ENCODE measurements at places on chromosomes 2 and 18.

DNA sequence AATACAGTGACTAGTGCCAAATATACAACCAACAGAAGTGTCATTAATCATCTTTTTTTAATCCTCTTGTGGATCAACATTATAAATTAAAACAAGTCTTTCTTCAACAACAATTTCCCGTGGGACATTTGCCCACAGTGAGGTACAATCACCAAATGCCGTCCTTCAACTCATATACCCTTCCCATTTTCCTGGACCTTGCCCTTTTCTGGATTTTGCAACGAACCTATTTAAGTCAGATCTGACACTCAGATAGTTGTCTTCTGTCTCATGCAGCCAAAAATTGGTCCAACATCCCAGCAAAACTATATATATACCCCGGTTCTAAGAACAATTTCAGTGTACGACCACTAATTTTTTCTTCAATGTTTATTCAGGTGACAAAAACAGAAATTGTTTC, 324.0 kb downstream of the DSEL start:
- DNase-seq: no peak

DNA sequence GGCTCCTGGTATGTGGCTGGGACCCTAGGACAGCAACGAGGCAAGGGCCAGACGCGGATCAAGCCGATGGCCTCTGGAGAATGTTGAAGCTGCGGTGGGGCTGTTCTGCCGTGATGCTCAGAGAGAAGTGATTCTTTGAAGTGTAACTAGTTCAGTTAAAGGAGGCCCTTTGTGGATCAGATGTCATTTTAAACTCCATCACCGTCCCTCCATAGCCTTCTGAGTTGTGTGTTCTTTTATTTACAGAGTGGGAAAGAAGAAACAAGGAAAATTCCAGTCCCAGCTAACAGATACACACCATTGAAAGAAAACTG, 403 bp downstream of the PNO1 start:
- DNase-seq: no peak

DNA sequence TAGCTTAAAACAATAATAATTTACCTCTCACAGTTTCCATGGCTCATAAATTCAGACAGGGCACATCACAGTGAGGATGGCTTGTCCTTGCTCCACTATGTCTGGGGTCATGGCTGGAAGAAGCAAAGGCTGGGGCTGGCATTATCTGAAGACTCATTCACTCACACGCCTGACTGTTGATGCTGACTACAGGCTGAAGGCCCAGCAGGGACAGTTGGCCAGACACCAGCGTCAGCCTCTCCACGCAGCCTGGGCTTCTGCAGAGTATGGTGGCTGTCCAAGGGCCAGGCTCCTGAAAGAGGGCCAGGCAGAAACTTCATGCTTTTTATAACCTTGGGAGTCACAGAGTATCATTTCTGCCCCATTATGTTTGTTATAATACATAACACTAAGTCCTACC, 33.4 kb downstream of the YPEL5 start:
- no peak for DNase-seq

DNA sequence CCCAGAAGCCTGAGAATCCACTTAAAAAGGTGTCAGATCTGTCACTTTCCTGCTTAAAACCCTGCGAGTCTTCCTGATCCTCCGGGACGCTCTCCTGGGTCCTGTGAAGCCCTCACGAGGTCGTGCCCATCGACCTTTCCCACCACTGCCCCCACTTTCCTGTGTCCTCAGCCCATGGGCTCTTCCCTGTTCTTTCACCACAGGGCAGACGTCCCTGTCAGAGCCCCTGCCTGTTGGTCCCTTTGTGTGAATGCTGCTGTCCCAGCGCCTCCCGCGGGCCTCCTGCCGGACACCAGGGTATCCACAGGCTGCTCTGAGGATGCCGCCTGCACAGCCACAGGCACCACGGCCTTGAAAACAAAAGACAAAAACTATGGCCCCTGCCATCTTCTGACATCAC, 125.6 kb downstream of the TMEM18 start:
- no peak for DNase-seq

- DNase-seq: peak; percentile 57
Observed at GRCh38 chr2:141348481-141348880, 782.3 kb downstream of the LRP1B start.

DNA sequence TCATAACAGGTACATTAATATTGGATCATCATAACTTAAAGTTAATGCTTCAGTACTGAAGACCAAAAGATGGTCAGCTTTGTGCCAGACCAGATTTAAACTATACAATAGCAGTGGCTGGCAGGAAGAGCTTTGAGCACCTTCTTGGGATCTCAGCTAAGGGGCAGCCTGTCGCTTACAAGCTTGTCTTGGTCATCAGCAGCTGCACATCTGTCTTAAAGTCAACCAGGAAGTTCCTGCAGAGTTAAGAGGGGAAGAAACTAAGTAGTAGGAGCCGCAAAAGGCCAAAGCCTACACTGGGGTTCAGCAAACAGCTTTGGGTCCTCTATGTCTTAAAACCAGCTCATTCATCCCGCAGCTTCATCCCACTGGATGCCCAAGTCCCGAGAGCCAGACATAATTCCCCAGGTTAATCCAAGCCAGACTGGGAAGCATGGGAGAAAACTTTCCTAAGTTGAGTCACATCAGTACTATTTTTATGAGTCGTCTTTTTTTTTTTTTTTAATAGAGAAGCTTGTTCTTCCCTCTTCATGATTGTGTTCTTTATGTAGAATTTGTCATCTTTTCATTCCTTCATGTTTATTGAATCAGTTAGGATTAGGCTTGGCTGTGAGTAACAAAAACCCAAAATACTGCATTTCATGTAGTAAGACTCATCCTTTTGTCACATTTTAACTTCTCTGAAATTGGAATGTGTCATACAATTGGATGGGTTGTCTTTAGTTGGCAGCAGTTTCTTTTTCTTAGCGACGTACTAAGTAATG, 59.3 kb downstream of the SERTAD2 start:
- peak; percentile 83 for DNase-seq

DNA sequence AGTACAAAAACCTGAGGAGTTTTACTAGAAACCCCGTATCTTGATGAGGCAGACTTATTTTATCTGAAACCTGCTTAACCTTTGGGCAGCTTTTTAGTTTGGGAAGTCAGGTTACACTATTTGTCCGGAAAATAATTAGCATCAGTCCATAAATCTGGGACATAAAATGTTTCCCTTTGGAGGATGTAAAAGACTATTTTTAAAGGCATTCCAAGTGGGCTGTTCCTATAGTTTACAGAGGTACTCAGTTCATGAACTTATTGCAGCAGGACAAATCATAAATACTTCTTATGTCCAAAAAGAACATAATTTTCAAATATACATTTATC, 6.3 kb downstream of the HTR2B start:
- no peak for DNase-seq

Measured in fibroblast of skin of abdomen (primary cell).